ENCODE measurements at places on chromosomes 4 and X. TPM values are rescaled to one million over a fixed set of nuclear protein-coding genes. Genes with fewer than 3 reads are reported as not detected.

NMU gene
- total RNA-seq: 0.83 TPM

DNA sequence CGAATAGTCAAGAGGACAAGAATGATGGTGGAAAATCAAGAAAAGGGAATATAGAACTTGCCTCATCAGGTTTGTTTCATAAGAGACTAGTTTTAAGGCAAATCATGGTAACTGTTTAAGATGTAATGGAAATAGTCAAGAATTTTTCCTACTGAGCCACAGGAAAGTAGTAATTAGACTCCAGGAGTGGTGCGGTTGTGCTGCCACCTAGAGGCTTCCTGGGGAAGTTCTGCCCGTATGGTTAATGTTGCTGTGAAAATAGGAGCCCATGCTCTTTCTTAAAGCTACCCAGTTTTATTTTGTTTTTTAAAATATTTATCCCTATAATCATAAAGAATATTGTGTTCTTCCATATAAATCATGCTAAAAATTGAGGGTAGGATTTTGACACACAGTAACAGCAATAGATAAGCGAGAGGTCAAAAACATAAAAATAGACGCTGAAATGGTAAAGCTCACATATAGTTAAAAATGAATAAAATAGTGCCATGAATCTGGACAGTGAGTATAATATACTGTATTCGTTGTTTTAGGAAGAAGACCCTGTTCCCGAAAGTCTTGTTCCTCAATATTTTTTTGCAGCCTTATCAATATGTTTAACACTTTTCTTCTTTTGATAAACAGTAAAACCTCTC, 87.0 kb downstream of the PHOX2B start:
- peak; percentile 50 for DNase-seq

- DNase-seq: no peak
These were observed 104.1 kb downstream of the ATXN3L start for GRCh38 chrX:13215729-13216128.

- no peak for DNase-seq
These were observed 22.7 kb downstream of the JADE1 start for GRCh38 chr4:128832243-128832625.

- DNase-seq: no peak
These were observed 229.2 kb downstream of the GBA3 start for GRCh38 chr4:22921936-22922335.

- DNase-seq: peak; percentile 97
These were observed at the start of gene PIGA for GRCh38 chrX:15335135-15336022. Gene PIGA, minus strand, starts transcription at chrX:15335523. Its CDS starts 3,593 bp downstream, at chrX:15331930.

SPANXA1 gene
- not detected for total RNA-seq

GRCh38 chrX:150936556-150936955, 38.1 kb upstream of the CD99L2 start:
- DNase-seq: no peak

GRCh38 chr4:1277667-1278665, 11.7 kb upstream of the MAEA start:
- no peak for DNase-seq

DNA sequence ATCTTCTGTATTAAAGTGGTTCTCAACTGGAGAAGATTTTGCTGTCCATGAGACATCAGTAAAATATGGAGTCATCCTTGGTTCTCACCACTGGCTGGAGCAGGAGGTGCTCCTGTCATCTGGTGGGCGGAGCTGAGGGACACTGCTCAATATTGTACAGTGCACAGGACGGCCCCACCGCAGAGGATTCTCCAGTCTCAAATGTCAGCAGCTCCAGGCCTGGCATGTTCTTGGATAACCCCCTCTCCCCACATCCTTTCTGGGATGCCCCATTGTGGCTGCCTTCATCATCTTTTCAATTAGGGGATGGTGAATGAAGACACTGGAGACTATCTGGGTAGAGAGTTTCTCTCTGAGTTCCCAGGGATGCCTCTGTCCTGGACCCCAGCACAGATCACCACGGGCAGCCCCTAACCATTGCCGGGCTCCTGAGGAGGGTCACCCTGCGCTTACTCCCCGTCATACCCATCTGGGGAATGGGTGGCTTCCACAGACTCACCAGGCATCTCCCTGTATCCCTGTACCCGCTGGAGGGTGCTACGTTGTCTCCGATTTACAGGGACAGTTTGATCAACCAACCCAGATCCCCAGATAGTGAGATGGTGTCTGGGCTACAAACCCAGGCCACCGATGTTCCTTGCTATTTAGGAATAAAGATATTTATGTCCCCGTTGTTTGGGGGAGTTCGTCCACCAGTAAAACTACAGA, 21.9 kb upstream of the P2RY8 start:
- no peak for DNase-seq

- no peak for DNase-seq
These were observed 738.2 kb downstream of the ARAP2 start for GRCh38 chr4:35506161-35506560.

DNA sequence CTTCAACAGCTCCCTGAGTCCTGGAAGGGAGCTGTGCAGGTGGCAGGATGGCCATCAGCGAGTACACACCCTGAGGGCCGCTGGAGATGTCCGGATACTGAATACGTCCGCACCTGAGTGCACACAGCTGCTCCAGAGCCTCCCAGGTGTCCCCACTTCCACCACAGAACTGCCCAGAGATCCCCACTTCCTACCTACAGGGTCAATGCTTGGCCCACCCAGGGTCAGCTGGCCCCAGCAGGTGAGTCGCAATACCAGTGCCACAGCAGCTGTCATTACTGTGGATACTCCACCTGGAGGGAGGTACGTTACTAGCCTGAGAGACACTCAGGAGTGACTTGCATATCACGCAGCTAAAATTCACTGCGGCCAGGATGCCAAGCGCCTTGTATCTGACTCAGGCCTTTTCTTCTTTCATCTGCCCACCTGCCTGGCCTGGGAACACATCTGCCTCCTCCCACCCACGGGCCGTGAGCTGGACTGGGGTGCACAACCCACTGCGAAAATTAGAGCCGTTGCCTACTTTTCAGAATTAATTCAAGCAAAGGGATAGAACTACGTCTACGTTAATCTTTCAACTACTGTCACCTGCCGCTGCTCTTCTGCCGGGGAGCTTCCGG, 9.4 kb downstream of the C4orf50 start:
- no peak for DNase-seq

DNA sequence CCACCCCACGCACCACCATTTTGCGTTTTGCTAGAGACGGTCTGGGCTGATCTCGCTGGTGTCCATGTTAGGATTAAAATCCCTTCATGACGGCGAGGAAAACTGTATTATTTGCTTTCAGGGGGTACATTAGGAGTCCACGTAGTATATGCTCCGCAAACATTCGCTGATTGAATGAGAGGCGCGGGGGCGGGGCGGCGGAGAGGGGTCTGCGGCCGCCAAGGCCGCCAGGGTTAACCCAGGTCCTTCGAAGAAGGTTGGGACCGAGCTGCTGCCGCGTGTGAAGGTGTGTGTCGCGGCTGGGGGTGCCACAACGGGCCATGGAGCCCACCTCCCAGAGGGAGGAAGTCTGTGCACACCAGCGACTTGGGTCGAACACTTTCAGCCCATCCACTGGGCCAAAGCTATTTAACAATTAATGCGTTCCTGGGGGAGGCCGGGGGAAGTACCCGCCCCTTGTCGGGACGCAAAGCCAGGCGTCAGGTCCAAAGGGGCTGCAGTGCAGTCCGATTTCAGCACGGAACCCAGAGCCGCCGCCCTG, 6.4 kb upstream of the PITX2 start:
- DNase-seq: no peak

RAB39B gene
- total RNA-seq: 0.22 TPM

HSFX1 gene
- total RNA-seq: 0.50 TPM

F9 gene
- not detected for total RNA-seq

DNA sequence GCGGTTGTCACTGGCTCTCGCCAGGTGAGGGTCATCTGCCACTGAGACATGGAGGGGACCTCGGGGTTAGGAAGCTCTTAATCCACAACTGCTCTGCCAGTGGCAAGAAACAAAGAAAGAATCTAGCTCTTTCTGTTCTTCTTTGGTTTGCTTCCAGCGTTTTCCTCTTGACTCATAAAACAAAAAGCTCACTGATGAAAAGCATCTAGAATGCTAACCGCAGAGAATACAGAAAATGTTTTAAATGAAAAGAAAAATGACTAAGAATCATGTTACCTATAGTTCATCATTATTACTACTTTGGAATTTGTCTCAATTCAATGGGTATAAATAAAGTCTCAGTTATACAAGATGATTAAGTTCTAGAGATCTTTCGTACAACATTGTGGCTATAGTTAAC, 274.8 kb upstream of the TENM3 start:
- no peak for DNase-seq

CSAG2 gene
- not detected for total RNA-seq

GRCh38 chr4:107685740-107686139, 34.3 kb downstream of the PAPSS1 start:
- DNase-seq: no peak
